ENCODE measurements at places on chromosomes 2 and 18.

- H3K27ac ChIP-seq = no peak overlapping the region
- H3K27me3 ChIP-seq = no peaks in the 10 kb centered on the region
- H3K36me3 ChIP-seq = no peaks in the 10 kb centered on the region
- DNase-seq = no peak
- no peaks in the 10 kb centered on the region for H3K4me1 ChIP-seq
- H3K4me3 ChIP-seq = no peak overlapping the region
Measured at GRCh38 chr2:137190411-137191195, 425.3 kb downstream of the THSD7B start.

DNA sequence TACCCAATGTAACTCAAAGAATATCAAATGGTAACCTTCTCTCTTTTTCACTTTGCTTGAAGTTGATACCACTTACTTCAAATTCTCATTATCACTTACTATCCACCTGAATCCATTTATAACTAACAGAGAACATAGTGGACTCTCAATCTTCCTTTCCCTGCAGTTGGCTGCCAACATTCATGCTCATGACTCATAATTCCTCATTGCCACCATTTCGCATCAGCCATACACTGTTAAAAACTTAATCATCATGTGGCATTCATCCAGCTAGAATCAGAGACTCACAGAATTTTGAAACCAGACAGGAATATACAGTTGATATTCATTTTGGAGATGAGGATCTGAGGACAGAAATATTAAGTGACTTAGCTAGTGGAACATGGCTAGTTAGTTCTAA, 56.8 kb downstream of the SLC4A10 start:
- H3K4me1 ChIP-seq = no peaks in the 10 kb centered on the region
- no peaks in the 10 kb centered on the region for H3K36me3 ChIP-seq
- no peak for DNase-seq
- no peak overlapping the region for H3K27ac ChIP-seq
- H3K27me3 ChIP-seq = no peaks in the 10 kb centered on the region
- H3K4me3 ChIP-seq = no peak overlapping the region

GRCh38 chr2:198168651-198169050, 364.3 kb downstream of the PLCL1 start:
- no peak for DNase-seq
- no peaks in the 10 kb centered on the region for H3K27me3 ChIP-seq
- no peaks in the 10 kb centered on the region for H3K36me3 ChIP-seq
- no peaks in the 10 kb centered on the region for H3K4me1 ChIP-seq
- H3K27ac ChIP-seq = no peak overlapping the region

GRCh38 chr2:66324909-66325528, 109.9 kb upstream of the MEIS1 start:
- H3K27me3 ChIP-seq = no peaks in the 10 kb centered on the region
- no peak overlapping the region for H3K27ac ChIP-seq
- no peak overlapping the region for H3K4me3 ChIP-seq
- no peaks in the 10 kb centered on the region for H3K36me3 ChIP-seq
- DNase-seq = no peak

Measured in thyroid gland (tissue), 4 donors.